ENCODE measurements at places on chromosomes 7 and 10.

GRCh38 chr10:59997827-59998525 lies 91.6 kb upstream of the CCDC6 start:
- no peak for DNase-seq

GRCh38 chr7:116324582-116324981 lies 114.2 kb downstream of the TES start:
- DNase-seq: no peak

GRCh38 chr10:110755781-110756180 lies 111.6 kb downstream of the RBM20 start:
- DNase-seq: no peak

DNA sequence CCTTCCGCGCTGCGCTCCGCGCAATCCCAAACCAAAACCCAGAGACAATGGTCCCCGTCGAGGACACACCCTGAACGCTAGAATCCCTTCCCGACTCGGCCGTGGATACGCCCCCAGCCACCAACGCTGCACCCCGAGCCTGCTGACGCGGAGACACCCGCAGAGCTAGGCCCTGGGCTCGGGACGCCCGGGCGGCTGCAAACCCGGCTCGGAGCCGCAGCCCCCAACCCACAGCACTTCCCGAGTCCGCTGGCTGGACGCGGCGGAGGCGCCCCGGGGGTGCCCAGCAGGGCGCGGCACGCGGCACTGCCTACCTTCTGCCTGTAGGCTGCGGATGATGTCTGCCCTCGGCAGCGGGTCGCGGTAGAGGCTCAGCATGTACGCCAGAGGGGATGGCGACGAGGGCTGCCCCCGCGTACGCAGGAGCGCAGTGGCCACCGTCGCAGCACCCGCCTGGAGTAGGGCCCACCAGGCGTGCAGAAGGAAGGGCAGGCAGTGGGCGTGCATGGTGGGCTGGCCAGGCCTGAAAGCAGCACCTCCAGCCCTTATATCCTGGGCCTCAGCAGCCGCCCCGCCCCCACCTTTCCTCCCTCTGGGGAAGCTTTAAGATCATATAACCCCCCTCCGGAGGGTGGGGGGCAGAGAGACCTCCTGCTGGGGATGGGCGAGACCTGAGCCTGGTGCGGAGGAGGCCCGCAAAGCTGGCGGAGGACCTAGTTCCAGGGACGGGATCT lies at the start of gene NODAL:
NODAL (minus strand) TSS at position 521 of the 734 bp plus-strand sequence; CDS start at position 507, 14 bp downstream.
- DNase-seq: no peak

- no peak for DNase-seq
These were observed 541.0 kb downstream of the TNS3 start for GRCh38 chr7:47040795-47041347.

DNA sequence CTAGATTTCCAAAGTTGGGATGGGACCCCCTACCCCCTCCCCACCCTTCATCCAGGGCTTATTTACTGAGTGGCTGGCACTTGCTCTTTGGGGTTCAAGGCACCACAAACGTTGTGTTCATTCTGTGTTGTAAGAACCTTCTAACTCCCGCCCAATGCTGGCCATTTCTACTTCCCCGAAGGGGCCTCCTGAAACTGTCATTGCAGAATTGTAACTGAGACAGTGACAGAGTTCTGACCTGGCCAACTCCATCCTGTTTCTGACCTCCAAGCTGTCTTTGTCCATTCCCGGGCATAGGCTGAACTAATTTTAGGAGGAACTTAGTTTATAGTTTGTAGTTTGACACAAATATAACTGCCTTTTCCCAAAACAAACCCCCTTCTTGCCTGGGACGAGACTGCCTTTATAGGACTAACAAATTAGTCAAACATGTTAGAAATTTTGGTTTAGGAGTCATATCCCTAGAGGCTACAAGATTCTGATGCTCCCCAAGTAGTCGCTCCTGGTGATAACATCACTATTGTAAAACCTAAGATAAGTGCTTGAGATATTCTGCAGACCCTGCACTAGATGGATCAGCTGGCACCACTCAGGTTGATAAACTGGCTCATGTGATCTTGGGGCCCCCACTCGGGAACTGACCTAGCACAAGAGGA lies 34.8 kb upstream of the ZMIZ2 start:
- no peak for DNase-seq

DNA sequence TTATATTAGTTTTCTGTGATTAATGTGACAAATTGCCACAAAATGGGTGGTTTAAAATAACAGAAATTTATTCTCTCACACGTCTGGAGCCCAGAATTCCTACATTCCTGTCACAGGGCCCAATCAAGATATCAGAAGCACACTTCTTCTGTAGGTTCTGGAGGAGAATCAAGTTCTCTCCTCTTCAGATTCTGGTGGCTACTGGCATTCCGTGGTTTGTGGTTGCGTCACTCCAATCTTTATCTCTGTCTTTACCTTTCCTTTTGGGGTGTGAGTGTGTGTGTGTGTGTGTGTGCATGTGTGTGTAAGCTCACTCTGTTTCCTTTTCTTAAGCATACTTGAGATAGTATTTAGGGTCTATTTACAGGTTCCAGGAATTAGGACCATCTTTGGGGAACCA lies 115.5 kb upstream of the DKK1 start:
- no peak for DNase-seq

GRCh38 chr7:25238066-25238725 lies 9.9 kb upstream of the NPVF start:
- DNase-seq: peak; percentile 73

- no peak for DNase-seq
These were observed 148.2 kb upstream of the GPR22 start for GRCh38 chr7:107321611-107322010.

DNA sequence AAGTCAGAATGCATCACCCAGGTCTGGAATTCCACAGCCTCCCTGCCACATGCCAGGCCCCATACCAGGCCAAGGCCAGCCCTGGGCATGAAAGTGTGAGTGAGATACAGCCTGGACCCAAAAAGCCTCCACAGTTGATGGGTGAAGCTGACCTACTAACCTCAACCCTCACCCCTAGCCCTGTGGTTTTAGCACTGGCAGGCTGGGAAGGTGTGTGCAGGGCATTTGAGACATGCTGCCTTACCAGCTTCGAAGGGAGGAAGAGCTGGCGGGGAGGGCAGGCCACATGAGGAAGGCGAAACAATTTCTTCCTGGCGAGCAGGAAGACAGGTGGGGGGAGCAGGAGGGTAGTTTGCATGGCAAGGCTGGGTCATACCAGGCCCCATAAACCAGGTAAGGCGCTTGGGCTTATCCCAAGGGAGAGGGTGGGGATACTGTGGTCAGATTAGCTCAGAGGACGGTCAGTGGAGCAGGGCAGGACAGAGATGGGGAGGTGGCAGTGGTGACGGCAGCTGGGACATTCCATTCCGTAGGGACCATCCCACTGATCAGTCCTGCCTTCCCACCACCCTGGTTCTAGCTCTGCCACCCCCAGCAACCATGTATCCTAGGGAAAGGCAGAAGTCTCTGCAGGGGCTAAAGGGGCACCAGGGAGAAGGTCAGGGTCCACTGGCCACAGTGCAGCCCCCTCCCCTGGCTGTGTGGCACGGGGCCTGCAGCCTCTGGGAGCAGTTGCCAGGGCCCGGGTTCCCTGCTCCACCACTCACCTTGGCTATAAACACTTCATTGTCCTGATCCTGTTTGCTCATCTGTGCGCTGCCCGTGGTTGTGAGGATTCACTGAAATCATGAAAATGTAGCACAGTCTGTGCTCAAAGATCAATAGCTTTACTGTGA lies 155.8 kb downstream of the NRF1 start:
- DNase-seq: no peak

- DNase-seq: no peak
These were observed 1173.3 kb downstream of the GATA3 start for GRCh38 chr10:9227679-9228365.

DNA sequence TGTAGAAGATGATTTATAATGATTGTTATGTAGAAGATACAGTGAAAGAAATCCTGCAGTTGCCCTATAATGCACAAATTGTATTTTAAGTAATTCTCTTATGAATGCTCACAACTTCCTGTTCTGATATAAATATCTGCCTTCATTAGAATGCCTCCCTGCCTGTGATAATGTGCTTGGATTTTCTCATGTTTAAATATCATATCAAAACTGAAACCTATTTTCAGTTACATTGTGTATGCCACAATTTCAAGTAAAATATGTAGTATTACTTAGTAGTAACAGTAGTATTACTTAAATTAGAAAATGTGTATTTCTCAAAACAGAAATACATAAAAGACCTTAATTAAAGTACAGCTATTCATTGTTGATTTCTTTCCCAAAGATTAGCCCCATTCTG lies 41.1 kb upstream of the TFEC start:
- peak; percentile 22 for DNase-seq

GRCh38 chr7:73735528-73735905 lies 3.1 kb downstream of the ABHD11 start:
- no peak for DNase-seq

GRCh38 chr7:158587162-158588084 lies at the start of gene PTPRN2:
PTPRN2 (minus strand) TSS chr7:158587823.
- DNase-seq: no peak

DNA sequence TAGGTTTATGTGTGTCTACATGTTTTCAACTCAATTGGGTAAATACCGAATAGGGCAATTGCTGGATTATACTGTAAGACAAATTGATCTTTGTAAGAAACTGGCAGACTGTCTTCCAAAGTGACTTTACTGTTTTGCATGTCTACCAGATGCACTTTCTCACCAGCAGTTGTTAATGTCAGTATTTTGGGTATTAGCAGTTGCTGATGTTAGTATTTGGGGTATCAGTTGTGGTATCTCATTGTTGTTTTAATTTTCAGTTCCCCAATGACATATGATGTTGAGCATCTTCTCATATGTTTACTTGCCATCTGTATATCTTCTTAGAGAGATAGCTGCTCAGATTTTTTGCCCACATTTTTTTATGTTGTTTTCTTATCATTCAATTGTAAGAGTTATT lies 10.6 kb downstream of the PDE6C start:
- DNase-seq: no peak

DNA sequence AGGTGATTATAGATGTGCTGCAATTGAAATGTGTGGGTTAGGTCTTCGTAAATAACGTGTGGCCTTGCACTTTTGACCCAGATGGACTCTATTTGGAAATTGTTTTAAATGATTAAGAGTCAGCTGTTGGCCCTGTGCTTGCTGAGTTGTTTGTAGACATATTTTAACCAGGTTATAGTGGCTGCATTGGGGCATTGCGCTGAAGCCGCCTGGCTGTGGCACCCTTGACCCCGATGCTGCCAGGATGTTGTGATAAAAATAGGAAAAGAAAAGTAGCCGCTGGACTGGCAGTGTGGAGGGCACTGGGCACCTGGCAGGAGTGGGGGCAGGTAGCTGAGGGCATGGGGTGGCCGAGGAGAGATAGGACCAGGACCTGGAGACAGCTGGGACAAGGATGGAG lies 13.4 kb downstream of the LRRC27 start:
- DNase-seq: no peak

DNA sequence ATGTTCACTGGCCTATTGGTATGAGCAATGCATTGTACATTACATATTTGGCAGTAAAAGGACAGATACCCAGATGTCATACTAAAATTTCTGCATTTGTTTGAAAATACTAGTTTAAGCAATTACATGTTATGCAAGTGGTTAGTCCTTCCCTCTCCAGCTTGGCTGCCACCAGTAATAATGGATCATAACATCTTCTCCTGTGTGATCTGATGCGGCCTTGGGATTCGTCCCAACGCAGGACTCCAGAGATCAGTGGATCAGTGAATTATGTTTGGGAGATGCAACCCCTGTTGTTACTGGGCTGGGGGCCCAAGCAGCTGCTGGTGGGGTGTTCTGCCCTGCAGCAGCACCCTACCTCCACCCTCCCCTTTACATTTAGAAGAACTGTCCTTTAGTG lies 11.2 kb upstream of the PDK4 start:
- no peak for DNase-seq

GRCh38 chr7:43108255-43109011 lies 4.0 kb upstream of the HECW1 start:
- peak; percentile 80 for DNase-seq

DNA sequence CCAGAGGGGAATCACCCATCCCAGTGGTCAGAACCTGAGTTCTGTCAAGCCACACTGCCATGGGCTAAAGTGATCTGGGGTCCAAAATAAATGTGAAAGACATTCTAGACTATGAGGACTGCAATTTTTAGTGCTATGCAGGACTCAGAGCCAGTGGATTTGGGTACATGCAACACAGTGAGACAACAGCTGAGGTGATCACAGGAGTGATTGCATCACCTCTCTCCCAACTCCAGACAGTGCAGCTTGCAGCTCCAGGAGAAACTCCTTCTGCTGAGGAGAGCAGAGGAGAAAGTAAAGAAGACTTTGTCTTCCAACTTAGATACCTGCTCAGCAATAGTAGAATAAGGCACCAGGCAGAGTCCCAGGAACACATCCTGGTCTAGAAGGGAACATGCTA lies 682.0 kb upstream of the POT1 start:
- DNase-seq: no peak

DNA sequence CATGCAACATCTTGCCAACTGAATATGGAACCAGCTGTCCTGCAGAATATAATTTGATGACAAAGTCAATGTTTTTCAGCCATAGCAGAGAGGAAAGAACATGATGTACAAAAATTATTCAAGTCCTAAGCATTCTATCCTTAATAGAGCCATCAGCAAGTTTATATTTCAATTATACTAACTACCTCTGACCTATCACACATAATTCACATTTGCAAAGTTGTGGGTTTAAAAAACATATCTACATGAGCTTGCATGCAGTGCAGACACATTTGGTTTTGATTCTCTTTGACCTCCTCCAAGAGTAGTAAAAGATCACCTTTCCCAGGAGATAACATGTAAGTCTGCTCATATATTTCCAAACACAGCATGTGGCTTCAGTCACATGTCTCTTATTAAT lies 126.0 kb upstream of the FGFR2 start:
- DNase-seq: no peak

- DNase-seq: no peak
These were observed 237.6 kb upstream of the TCERG1L start for GRCh38 chr10:131549116-131549515.

DNA sequence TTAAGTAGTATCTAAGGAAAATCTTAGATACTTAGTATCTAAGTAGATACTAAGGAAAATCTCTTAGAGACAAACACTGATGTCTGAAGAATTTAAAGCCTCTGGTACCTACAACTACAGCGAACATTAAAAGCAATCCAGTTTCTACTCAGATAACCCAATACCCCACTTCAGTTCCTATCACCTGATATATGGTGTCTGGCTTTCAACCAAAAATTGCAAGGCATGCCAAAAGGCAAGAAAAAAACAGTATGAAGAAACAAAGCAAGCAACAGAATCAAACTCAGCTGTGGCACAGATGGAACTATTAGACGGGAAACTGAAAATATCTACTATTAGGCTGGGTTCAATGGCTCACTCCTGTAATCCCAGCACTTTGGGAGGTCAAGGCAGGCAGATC lies 31.1 kb downstream of the ARHGAP12 start:
- no peak for DNase-seq

All from MM.1S (cell line).